CD4-positive, alpha-beta T cell treated with Interleukin-4 for 4 hours (primary cell): ENCODE measurements at places on chromosomes 5 and 9.
A peak's percentile ranks its signal among the peaks of the same experiment; 100 is the strongest.

DNA sequence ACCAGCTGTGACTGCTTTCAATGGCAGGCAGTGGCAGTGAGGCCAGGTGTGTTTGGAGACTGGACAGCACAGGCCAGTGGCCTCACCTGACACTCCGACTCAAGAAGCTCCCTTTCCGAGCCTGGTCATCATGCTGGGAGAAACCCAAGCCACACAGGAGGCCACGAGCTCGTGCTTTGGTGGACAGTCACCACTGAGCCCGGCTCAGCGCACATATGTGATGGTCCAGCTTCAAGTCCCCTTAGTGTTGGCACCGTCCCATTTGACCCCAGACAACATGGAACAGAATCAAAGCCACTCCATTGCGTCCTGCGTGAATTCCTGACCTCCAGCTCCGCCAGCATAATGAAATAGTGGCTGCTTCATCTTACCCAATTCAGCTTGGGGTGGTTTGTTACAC, 64.0 kb upstream of the PPP1R26 start:
- DNase-seq = no peak

DNA sequence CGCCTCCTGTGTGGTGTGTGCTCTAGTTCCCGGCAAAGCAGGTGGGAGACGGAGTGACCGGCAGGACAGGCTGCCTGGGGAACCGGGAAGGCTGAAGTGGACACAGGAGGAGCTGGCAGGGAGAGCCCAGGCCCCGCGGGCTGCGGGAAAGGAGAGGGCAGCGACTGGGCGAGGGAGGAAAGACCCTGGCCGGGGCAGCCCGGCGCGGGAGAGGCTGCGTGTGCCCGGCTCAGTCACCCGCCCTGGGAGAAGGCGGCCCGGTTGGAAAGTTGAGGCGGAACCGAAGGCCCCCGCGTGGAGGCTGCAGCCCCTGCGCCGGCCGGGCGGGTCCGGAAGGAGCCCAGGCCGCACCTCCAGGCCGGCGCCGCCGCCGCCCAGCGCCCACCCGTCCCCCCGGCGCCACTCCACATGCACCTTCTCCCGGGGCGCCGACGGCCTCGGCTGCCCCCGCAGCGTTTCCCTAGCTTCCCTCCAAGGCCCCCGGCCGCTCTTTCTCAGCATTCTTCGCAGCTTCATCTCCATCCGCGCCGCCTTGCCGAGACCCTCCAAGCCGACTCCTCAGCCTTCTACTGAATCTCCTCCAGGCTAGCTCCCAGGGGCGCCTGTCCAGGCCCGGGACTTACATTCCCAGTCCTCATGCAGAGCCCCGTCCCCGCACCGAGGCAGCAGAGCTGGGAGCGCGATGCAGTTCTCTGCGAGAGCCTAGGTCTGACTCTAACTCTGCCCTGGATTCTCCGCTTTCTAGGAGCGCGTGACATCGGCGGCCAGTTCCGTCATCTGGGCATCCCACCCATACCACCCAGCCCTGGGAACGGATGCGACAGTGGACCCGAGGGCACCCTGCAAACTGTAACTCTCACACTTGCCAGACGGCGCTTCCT, 152.0 kb downstream of the ERCC6L2 start:
- no peak for DNase-seq

DNA sequence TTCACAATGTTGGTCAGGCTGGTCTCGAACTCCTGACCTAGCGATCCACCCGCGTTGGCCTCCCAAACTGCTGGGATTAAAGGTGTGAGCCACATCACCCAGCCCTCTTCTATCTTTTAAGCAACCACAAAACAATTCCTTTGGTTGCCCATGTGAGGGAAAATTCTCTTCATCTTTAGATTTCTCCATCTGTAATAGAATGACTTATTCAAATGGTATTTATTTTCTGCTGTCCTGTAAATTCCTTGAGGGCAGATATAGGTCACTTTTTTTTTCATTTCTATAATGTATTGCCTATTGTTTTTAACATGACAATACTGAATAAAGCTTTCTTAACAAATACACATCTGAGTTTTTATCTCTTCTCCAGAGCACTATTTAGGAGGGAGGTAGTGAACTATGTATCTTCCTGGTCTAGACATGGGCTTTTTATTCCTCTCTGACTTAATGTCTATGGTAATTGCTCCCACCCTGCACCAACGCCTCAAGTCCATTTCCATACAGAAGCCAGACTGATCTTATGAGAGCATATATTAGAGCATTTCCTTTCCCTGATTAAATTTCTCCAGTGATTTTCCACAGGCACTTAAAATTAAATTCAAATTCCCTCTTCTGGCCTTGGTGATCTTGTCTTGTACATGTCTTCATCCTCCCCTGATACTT, 595.6 kb downstream of the CAAP1 start:
- no peak for DNase-seq

DNA sequence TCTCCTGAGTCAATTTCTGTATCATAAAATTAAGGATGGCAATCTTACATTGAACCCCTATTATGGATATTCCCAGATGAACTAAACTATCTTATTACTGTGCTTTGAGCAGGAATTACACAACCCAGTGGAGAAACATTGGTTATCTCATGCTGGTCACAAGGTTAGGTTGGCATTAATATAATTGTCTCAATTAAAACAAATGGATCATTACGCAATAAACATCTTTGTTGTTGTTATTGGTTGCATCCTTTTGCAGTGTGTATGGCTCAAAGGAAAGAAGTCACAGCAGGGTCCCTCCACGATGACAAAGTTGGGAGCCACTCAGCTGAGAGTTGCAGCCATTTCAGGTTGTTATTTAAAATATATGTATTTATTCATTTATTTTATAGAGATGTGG, 297.0 kb upstream of the KLF4 start:
- no peak for DNase-seq

- no peak for DNase-seq
Observed at GRCh38 chr9:118652258-118652657, 717.0 kb downstream of the BRINP1 start.

- no peak for DNase-seq
Observed at GRCh38 chr9:2158766-2159430, 143.8 kb downstream of the SMARCA2 start.

GRCh38 chr5:111855356-111855755, 98.4 kb upstream of the NREP start:
- DNase-seq = no peak

DNA sequence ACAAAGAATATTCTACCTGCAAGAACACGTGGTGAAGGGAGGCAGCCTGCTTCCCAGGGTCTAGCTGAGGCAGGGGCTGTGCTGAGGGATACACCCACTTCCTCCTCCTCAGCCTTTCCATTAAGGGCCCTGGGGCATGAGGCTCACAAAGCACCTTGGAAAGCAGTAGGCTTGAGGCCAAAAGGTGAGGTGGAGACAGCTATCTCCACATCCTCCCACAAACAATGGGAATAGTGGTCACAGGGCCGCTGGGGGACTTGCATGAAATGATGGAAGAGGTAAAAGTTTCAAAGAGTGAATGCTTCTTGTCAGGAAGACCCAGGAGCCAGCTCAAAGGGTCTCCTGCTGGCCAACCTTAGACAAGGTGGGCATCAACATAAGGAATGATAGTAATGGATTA, 207.9 kb downstream of the CDK5RAP2 start:
- DNase-seq = no peak

GRCh38 chr5:35618781-35619180, 1.1 kb downstream of the SPEF2 start:
- DNase-seq = no peak

GRCh38 chr9:127977009-127977883, 3.5 kb downstream of the EEIG1 start:
- peak; percentile 44 for DNase-seq

DNA sequence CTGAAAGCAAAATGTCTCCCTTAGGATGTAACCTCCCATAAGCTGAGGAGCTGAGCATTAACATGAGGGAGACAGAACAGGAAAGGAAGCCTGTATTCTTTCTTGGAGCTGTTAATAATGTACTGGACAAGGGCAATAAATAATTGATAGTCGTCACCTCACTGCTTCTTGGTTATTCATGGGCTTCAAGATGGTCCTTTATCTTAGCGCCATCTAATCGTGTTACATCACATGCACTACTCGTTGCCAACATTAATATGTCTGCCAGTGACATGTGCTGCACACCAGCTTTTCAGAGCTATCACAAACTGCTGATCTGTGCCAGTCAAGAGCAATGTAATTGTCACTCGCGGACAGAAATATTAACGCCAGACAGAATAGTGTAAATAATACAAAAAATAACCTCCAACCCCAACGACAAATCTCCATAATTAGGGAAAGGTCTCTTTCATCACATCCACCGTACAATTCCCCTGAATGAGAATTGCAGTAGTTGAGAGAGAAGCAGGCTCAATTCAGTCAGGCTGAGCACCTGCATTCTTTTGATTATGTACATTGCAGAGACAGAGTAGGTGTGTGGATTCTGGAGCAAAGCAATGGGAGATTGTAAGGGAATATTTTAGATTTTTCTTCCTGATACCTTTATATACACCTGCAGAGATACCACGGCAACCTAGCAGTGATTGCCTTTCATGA, 267.1 kb downstream of the SPATA31D1 start:
- DNase-seq = no peak

- DNase-seq = no peak
Observed at GRCh38 chr5:16781828-16782626, 154.1 kb downstream of the MYO10 start.

GRCh38 chr9:136193127-136193890, 11.6 kb downstream of the LHX3 start:
- DNase-seq = no peak

GRCh38 chr5:140402258-140403074, 833 bp downstream of the ANKHD1 start:
- peak; percentile 27 for DNase-seq

GRCh38 chr9:137902646-137903045, 25.1 kb downstream of the CACNA1B start:
- DNase-seq = no peak

DNA sequence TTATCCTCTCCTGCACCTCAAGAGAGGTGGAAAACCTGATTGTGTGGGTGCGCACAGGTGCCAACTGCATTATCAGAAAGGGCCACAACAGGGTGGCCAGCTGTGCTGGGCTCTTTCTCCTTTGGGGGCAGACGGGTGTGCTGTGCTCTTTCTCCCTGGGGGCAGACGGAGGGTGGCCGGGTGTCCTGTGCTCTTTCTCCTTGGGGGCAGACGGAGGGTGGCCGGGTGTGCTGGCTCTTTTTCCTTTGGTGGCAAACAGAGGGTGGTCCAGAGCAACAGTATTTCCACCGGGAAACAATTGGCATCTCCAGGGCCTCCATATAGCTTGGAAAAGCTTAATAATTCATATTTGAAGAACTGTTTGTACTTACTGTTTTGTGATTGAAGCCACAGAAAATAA, 6.8 kb downstream of the LMX1B start:
- DNase-seq = no peak

- no peak for DNase-seq
Observed at GRCh38 chr9:107636571-107637381, 147.2 kb upstream of the KLF4 start.

DNA sequence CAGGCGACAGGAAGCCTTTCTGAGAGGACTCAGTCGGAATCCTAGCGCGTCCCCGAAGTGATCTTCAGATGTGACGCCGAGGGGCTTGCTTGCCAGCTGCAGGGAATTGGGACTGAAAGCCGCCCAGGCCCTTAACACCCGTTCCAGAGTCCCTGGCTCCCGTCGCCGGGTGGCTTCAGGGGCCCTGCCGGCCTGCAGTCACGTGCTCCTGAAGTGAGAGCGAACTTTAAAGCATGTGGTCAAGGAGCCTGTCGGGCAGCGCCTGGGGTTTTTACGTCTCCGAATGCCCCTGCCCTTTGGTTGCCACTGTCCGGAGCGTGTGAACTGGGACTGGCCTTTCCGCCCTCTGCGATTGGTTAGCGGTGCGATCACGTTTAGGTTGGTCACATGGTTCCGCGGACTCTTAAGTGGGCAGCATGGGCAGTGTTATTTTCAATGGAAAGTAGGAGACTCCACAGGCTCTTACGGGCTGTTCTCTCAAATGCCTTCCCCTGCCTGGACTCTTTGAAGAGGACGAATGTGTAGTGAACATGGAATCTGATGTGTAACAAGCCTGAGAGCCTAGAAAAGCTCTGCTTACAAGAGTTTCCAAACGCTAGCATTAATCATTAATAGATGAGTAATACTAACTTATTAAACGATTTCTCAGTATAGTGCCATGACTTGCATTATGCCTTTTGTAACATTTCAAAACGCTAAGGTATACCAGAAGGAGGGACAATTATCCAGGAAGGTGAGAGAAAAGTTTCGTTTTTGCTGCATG, 1.9 kb downstream of the VLDLR start:
- DNase-seq = no peak

DNA sequence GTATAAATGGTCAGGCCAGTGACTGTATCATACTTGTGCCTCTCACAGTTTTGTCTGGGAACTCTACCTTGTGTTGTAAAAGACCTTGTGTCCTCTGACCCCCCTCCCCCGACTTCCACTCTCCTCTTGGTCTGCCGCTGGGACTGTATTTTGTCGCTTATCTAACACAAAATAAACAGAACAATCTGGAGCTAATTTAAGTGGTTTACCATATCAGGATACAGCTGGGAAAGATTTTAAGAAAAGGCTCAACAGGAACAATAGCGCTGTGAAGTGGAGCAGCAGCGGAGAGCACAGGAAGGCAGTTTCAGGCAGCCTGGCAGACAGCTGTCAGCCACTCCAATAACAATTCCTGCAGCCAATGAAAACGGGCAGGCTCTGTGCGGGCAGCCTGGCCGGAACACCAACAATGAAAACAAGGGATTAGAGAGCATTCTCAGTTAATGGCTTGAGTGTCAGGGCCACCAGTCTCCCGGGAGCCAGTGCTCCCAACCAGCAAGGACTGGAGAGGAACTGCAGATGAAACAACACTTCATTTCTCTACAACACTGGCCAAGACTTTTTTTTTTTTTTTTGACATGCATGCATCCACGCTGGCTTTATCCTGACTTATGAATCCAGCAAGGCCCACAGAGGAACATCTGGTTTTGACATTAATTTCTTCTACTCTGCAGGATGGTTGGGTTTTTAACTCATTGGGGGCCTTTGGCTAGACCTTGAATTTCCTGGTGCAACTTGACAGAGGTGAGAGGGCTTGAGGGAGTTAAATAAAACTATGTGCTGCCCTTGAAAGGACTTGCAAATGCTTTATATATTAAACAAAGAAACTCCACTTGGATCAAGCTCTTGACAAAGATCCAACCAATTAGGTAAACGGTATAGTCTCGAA, 76.7 kb downstream of the ARSB start:
- no peak for DNase-seq

GRCh38 chr9:136667214-136667939, 4.7 kb downstream of the EGFL7 start:
- DNase-seq = no peak

GRCh38 chr5:37839407-37840052, at the start of gene GDNF:
Gene GDNF, minus strand, starts transcription at chr5:37840041. Its CDS starts 5,245 bp downstream, at chr5:37834796.
- no peak for DNase-seq

DNA sequence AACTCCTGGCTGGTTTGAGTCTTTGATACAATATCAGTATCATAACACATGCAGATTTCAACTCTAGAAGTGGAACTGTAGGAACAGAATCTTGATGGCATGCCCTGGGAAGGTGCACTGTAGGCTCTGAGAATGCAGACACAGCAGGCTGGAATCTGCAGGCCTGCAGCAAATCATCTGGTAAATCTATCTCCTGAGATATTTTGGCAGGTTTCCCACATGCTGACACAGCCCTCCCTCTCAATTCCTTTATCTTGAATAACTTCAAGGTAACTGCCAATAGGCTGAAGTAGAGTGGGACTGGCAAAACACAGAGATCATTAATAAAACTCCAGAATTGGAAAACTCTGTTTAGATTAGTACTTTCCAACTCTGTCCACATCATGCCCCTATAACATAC, 177.8 kb upstream of the PCSK5 start:
- DNase-seq = no peak

- no peak for DNase-seq
Observed at GRCh38 chr9:136979769-136980587, 2.7 kb downstream of the PTGDS start.

GRCh38 chr9:131868766-131869165, 128.9 kb upstream of the RAPGEF1 start:
- no peak for DNase-seq
